ENCODE measurements at places on chromosomes 7 and 10.

- H3K27ac ChIP-seq = no peak overlapping the region
- H3K4me1 ChIP-seq = no peaks in the 10 kb centered on the region
- no peak overlapping the region for H3K4me3 ChIP-seq
- no peaks in the 10 kb centered on the region for H3K27me3 ChIP-seq
- no peak for DNase-seq
- H3K36me3 ChIP-seq = no peaks in the 10 kb centered on the region
Observed at GRCh38 chr7:95105627-95106026, 198.2 kb downstream of the PPP1R9A start.

DNA sequence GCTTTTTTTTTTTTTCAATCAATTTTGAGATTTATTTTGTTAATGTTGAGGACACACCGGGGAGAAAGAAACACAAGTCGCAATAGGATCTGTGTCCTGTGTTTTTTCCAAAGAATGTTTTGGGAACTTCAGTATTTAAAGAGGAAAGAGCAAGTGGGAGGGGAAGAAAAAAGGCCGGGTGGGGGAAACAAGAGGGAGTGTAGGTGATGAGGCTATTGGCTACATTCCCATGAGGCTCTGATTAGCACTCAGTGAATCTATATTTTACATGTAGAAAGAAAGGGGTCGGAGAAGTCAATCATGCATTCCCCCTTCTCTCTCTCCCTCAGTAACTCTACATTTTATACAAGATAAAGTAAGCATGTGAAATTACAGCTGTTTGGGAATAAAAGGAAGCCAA, 4.1 kb downstream of the ZNF680 start:
- peaks cover 39% of the 10 kb centered on the region for H3K4me1 ChIP-seq
- H3K36me3 ChIP-seq = peaks cover 66% of the 10 kb centered on the region
- H3K27ac ChIP-seq = no peak overlapping the region

GRCh38 chr10:21388589-21388988, 136.9 kb downstream of the SKIDA1 start:
- H3K27me3 ChIP-seq = no peaks in the 10 kb centered on the region
- H3K36me3 ChIP-seq = no peaks in the 10 kb centered on the region
- H3K4me3 ChIP-seq = no peak overlapping the region
- DNase-seq = no peak
- no peak overlapping the region for H3K27ac ChIP-seq

DNA sequence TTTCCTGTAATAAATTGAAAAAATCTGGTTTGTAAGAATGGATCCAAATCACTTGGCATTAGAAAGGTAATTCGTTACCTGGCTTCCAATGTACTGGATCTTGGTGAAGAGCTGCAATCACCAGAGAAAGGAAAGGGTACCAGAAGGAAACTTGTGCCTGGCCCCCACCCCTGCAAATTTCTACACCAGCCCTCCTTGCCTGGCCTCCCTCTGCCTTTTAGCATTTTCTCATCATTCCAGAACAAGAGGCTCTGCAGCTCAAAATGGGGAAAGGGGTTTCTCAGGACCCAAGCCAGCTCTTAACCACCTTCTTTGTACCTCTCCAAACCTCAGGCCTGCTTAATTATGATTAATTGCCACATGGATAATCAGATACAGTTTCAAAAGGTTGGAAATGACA, 612.8 kb upstream of the MGMT start:
- H3K27me3 ChIP-seq = no peaks in the 10 kb centered on the region
- DNase-seq = no peak
- no peak overlapping the region for H3K4me3 ChIP-seq
- 0 out of 2 replicates have a peak, but pooled peaks cover 5% of the 10 kb centered on the region for H3K4me1 ChIP-seq
- no peak overlapping the region for H3K27ac ChIP-seq

GRCh38 chr7:138610671-138611170, 90.4 kb downstream of the SVOPL start:
- H3K27ac ChIP-seq = no peak overlapping the region
- no peaks in the 10 kb centered on the region for H3K36me3 ChIP-seq
- no peaks in the 10 kb centered on the region for H3K27me3 ChIP-seq
- no peak for DNase-seq

DNA sequence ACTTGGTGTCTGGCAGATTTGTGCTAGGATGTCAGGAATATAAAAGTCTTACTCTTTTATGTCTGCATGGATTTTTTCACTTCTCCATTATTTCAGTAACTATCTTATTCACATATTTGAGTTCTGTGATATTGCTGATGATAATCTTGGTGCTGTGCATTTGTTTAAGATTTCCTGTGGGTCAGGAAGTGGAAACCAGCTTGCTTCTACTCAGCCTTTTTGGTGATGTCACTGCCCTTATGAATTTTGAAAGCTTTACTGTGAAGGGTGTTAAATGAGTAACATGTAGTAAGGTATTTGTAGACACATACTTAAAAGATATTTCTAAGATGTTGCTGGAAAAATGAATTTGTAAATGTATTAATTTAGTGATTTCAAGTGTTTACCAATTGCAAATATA, 69.5 kb upstream of the VOPP1 start:
- H3K36me3 ChIP-seq = no peaks in the 10 kb centered on the region
- H3K4me1 ChIP-seq = peaks cover 12% of the 10 kb centered on the region
- DNase-seq = no peak
- no peak overlapping the region for H3K27ac ChIP-seq
- no peaks in the 10 kb centered on the region for H3K27me3 ChIP-seq
